EH (cell line): ENCODE measurements at places on chromosomes 16 and 17.

DNA sequence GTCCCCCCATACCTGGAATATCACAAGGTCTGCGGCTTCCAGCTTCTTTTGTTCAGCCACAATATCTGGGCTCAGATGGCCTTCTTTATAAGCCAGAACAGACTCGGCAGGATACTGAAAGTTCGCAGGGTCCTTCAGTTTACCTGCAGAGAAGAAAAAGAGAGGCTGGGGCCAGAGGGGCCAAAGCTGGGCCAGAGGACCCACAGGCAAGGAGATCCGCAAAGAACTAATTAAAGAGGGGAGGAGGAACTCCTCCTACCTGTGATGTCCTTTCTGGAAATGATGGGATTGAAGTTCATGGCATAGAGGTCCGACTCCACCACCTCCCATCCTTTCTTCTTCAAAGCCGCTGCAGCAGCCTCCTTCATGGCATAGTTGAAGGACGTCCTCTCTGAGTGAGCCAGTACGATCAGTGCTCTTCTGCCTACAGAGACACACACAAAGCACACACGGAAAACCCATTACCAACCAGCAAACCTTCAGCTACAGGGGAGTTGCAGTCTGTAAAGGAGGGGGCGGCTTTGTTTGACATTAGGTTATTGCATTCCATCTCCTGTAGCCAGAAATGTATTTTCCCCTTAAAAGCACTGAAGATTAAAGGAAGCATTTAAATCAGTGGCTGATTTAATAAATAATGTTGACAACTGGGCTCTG, 8.1 kb downstream of the NQO1 start:
- no peak for DNase-seq

DNA sequence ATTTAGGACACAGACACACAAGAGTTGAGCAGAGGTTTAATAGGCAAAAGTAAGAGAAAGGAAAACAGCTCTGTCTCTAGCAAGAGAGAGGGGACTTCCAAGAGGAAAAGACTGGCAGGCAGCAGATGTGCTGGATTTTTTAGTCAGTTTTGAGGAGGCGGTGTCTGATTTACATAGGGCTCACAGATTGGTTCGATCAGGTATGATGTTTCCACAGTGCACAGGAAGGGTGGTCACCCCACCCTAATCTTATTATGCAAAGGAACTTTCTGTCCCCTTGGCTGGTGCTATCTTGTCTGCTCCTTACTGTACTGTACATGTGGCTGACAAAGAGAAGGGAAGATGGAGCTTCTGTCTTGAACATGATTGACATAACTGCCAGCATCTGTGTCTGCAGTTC, 25.3 kb downstream of the BFAR start:
- no peak for DNase-seq

DNA sequence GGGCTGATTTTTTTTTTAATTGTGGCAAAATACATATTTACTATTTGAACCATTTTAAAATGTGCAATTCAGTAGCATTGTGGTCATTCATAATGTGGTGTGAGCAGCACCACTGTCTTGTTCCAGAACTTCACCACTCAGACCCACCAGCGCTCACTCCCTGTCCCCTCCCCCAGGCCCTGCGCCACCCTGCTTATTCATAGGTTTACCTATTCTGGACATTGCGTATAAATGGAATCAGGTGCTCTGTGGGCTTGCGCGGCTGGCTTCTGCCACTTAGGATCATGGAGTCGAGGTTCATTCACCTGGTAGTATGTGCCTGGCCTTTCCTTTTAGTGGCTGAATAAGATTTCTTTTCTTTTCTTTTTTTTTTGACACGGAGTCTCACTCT, 59.4 kb downstream of the NT5M start:
- DNase-seq: no peak

GRCh38 chr17:27631411-27631760, 398 bp downstream of the LGALS9 start:
- DNase-seq: no peak

DNA sequence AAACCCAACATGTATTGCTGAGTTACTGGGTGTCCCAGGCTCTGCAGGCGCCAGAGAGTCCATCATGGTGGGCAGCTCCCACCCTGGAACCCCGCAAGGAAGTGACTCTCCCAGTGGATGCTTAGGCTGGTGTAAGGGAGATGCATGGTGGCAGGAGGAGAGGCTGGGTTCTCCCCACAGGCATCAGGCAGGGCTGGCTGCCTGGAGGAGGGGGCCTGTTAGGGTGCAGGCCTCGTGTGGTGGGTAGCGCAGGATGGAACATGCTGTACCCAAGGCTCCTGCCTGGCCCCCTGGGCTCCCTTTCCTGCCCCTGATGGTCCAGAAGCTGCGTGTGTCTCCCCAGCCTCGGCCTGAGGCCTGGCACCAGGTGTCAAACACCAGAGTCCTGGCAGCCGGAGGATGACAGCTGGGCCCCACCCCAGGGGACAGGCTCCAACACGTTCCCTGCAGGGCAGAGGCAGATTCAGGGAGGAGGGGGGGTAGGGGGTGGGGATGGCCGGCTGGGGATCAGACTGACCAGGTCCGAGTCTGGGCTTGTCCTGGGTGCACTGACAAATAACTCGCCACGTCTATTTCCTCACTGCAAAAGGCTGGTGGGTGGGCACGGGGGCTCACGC, 40.2 kb upstream of the CIBAR2 start:
- no peak for DNase-seq

- peak; percentile 75 for DNase-seq
Observed at GRCh38 chr16:30786936-30787612, at the start of gene ZNF629. Gene ZNF629 (minus strand): TSS chr16:30787205. CDS start chr16:30784482, 2,723 bp downstream.

DNA sequence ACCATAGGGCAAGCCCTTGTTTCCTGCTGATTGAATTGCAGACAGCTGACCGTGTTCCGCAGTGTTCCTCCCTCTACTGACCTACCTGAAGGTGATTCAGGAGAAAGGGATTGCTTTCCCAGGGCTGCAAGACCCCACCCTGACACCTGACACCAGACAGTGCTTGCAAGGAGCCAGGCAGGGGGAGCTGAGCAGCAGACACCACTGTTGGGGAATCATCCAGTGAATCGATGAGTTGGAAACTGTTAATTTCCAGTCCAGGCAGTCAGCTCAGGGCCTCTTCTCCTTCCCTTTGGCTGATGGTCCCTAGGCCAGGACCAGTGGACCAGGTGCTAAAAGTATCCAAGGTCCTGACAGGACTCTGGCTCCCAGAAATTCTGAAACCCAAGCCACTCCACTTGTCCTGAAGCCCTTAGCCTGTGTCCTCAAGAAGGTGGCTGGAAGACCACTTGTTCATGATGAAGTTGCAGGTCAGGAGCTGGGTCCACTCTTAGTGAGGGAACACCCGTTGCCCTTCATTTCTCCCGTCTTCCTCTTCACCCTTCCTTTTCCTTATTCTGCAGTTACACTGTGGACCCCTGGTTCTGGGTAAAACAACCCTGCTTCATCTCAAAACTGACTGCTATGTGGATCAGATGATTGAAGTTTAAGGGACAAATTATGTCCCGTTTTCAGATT, 9.5 kb upstream of the UNK start:
- peak; percentile 21 for DNase-seq

DNA sequence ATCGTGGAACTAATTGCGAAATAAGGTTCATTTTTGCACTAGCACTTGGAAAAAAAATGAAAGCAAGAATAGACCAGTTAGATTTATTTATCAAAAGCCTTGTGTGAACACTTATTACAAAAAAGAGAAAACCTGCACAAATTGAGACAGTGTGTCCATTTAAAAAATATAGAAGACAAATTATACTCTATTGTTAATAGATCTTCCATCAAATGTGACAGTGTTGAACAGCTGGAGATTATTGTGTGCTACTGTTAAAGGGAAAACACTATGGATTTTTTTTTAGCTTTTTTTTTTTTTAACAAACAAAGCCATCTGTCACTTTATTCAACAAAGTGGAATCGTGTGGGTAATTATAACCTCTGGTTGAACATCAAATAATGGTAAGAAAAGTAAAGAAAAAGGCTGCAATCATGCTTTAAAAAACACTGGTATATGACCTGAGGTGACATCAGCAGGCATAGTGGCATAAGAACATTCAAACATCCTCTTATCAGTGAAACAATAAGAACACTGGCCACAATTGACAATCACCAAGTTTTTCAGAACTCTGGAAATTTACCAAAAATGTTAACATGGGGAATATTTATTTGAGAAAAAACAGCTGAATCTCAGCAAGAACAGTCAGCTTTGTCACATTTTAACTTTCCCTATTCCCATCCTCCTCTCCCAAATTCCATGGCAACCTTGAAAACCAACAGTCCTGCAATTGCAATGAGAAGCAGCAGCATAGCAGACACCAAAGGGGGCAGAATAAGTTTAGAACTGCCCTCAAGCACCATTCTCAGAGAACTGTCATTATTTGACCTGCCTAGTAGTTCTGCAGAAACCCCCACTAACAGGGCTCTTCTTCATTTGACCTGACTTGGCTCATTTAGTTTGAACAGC, 442.3 kb upstream of the MON1B start:
- DNase-seq: no peak

DNA sequence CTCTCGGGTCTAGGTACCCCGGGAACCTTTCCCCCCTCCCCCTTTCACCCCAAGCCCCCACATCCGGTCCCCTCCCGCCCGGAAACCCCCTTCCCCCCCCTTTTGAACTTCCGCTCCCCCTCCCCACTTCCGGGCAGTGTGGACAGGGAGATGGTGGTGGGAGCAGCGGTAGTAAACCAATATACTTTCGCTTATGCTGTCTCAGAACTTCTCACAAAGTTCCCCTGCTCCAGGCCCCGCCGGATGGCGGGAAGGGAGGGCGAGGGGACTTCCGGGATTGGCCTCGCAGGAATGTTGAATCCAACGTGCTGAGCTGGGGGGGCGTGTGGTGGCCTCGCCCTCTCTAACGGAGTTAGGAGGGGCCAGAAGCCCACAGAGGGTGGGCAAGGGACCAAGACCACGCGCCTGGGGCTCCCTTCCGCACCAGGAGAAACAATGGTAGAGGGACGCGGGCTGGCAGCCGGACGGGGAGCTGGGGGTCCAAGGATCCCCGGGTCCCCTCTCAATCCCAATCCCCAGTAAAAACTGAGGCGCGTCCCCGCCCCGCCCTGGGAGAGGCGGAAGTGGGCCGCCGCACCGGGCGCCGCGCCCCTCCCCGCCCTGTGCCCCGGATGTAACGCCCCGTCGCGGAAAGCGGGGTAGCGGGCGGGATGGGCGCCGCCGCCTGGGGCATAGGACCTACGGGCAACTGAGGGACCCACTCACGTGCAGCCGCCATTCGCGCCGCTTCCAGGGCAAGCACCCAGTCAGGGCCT, 742 bp downstream of the PFN1 start:
- peak; percentile 70 for DNase-seq

DNA sequence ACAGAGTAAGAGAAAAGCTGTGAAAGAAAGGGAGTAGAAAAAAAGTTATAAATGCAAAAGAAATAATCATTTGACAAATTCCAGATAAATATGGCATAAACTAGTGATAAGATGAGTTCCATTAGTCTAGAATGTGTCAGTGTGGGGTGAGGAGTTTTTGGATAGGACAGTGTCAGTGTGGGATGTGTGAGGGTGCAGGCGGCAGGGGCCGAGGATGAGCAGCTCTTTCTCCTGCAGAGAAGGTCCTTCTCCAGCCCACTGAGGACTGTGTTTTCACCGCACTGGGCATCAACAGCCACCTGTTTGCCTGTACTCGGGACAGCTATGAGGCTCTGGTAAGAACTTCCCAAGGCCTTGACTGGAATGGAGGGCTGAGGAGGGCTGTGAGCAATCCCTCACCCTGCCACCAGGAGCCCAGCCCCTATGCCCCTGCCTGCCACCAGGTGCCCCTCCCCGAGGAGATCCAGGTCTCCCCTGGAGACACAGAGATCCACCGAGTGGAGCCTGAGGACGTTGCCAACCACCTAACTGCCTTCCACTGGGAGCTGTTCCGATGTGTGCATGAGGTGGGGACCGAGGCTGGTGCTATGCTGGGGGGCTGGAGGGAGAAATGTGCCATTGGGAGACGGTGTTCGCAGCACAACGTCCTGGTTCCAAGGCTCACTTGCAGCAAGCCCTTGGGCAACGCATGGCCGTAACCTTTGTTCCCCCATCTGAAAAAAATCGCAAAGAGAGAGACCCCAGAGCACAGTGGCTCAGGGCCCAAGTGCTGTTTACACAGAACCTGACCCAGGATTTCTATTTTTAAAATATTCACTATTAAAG, 13.1 kb downstream of the RAPGEFL1 start:
- DNase-seq: peak; percentile 25

GRCh38 chr17:39393736-39394135, 7.7 kb downstream of the FBXL20 start:
- DNase-seq: no peak

DNA sequence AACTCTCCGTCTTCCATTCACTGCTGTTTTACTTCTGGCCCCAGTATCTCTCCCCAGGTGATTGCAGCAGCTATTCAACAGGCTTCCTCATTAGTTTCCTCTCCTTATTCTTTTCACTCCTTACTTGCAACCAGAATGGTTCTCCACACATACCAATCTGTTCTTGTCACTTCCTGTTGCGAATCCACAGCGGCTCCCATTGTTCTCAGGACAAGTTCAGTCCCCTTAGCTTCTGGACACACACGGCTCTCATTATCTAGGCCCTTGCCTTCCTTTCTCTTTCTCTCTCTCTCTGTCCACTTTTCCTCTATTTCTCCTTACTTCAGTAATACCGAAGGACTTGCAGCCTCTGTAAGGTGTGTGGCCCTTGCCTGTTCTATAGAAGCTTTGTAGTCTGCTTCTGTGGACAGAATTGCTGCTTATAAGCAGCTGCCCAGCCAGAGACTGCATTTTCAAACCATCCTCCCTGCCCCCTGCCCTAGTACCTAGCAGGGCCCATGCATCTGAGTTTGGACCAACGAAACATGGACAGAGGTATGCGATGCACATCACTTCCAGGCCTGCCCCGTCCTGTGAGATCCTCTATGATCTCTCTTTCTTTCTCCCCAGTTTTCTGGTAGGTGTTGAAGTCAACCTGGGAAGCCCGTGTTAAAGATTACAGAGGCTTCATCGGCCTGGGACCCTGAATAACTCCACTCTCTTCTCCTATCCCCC, 45.7 kb downstream of the VAT1L start:
- peak; percentile 75 for DNase-seq

- DNase-seq: no peak
Observed at GRCh38 chr17:31266042-31266441, 31.0 kb downstream of the OMG start.

- peak; percentile 65 for DNase-seq
Observed at GRCh38 chr16:48426244-48427141, 41.3 kb upstream of the SIAH1 start.

GRCh38 chr17:45225051-45225700, 3.5 kb downstream of the FMNL1 start:
- no peak for DNase-seq

DNA sequence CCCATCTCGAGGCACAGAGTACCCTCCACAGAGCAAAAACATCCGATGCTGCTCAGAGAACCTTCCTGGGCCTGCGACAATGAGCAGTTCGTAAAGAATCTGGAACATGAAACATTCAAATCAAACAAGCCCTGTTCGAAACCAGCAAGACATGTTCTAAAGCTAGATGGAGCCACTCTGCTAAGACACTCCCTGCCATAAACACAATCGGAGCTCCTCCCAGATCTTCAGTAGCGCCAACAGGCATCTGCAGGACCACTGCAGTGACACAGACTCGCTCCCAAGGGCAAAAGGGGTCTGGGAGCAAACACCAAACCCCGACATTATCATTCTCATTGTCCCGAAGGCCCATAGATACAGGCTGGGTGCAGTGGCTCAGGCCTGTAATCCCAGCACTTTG, 108.7 kb downstream of the ZFHX3 start:
- peak; percentile 69 for DNase-seq

GRCh38 chr16:6160871-6161270, 1063.3 kb upstream of the EEF2KMT start:
- DNase-seq: peak; percentile 19
